Lung microvascular endothelial cell (primary cell): ENCODE measurements at places on chromosomes 3 and 15.

GRCh38 chr15:67481680-67482079 lies 39.3 kb upstream of the C15orf61 start:
- DNase-seq, result no peak

DNA sequence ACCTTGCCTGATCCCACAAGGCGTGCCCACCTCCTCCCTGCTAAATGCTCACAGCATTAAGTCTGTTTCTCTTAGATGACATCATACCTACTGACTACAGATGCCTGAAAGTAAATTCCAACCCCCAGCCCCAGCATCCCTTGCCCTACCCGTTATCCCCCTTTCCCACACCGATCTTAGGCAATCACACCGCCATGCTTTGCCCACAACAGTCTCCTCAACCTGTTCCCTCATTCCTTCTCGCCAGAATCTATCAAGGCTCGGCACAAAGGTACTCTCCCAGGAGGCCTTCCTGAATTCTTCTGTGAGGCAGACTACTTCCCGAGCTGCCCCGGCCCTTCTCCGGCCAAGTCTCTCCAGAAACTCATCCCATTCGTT lies 789 bp upstream of the SEC61A1 start:
- DNase-seq, result no peak

- DNase-seq, result peak; percentile 52
Measured at GRCh38 chr3:45417930-45418847, 29.8 kb downstream of the LARS2 start.

GRCh38 chr3:143902210-143902609 lies 53.9 kb upstream of the SLC9A9 start:
- DNase-seq, result no peak

DNA sequence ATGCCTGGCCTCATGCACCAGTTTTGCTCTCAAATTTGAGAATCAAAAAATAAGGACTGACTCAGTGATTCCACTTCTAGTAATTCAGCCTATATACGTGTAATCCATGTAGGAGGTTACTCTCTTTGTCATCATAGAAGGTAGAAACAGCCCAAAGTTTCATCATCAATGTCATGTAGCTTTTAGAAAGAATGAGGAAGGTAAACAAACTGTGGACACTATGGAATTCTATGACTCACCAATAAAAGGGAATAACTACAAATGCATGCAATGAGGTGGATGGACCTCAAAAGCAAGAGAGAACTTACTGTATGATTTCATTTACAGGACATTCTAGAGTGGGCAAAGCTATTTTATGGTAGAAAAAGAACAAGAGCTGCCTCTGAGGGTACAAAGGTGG lies 93.2 kb upstream of the LRIG1 start:
- no peak for DNase-seq

DNA sequence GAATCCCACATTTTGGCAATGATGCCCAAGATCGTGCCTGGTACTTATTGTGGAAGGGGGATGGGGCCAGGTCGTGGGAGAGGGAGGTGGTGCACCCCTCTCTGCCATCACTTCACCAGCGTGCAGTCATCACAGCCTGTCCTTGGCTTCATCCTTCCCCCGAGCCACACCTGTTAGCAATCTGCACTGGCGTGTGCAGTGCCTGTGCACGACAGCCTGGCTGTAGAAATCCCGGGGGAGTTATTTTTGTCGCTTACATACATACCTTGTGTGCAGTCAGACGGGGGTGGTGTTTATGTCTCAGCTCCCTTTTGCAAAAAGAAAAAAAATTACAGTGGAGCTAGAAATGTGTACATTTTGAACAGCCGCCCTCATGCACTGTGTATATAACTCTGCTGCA lies 216.0 kb downstream of the TLE3 start:
- no peak for DNase-seq

DNA sequence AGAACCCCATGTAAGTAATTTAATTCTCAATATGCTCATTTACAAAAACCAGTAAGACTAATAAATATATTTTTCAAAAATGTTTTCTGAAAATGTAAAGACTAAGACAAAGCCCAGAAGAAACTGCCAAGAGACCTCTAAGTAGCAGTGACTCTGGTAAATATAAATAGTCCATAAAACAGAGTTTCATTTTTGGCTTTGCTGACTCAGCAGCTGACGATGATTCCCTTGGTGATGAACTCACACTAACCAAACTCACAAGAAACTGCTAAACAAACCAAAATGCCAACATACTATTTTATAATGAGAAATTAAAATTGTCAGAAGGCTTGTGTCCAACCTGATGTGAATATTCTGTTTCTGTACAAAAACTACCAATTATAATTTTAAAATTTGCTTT lies 31.5 kb upstream of the IMPG2 start:
- no peak for DNase-seq

DNA sequence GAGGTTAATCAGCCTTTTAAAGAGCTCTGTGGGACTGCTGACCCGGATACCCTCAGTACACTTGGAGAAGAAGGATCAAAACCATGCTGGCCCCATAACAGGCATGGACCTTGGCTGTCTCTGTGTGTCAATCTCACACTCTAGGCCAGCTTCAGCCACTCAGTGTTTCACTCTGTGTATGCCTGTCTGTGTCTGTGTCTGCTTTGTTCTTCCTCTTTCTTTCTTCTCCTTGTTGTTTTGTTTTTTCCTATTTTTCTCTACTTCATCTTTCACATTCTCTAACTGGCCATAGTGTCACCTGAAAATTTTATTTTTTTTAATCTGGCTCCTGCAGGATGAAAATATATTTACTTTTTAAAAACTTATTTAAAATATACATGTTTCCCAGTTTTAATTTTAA lies 51.1 kb downstream of the SERP1 start:
- DNase-seq, result no peak

DNA sequence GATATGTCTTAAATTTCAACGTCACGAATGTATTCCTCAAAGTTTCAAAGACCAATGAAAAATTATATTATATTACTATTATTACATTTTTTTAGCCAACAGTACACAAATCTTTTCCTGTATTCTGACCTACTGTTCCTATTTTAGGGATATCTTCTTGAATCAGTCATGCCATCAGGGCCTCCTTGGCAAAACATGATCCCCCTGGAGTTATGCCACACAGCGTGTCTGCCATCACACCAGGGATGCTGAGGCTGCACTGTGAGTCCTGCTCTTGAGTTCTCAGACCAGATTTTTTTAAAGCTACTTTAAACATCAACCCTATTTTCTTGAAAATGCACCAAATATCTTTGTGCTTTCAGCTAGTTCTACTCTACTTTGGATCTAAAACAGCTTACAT lies 425.9 kb upstream of the ZNF385D start:
- no peak for DNase-seq

GRCh38 chr3:137764563-137765309 lies 621 bp downstream of the SOX14 start:
- DNase-seq, result no peak

DNA sequence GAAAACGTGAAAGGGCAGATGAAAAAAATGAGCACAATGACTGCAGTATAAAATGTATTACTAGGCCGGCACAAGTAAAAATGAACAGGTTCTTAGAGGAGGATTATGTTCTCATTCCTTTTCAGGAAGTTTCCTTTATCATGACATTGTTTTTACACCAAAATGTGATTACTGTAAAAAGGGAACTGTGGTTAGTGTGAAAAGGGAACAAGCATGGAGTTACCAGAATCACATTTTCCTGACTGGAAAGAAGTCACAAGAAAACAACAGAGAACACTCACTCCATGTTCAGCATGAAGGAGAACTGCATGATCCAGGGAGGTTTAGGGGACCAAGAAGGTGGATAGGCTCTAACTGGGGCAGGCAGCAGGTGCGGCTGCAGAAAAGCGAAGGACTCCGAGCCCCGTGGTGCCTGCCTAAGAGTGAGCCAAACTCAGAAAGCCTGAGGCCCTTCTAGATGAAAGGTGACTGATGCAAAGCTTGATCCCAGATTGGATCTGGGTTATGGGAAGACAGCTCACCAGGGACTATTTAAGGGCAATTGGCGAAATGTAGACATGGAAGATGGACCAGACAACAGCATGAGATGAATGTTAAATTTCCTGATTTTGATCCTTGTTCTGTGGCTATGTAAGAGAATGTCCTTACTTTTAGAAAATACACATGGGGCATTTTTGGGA lies 77.3 kb downstream of the CCR1 start:
- DNase-seq, result no peak

DNA sequence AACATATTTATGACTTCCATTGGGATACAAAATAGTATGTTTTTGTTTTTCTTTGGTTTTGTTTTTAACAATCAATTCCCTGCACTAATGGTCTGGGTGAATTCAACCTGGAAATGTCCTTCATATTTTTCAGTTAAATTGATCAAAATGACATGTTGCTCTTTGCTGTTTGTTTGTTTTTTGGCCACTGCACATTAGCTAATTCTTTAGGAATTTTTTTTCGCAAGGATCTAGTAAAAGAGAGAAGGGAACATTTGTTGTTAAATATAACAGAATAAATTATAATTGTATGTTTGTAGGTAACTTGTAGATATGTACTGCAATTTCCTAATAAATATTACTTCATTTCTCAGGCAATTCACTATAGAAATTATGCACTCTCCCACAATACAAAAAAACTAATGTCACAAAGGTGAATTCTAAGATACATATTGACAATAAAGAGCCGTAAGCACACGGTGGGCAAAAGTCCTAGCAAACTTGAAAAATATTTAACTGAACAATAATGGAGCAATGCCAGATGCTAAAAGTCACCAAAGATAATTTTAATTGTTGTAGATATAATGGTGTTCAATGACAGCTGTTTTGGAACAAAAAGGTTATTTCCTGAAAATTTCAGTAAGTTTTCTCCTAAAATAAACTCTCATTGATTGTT lies 21.4 kb upstream of the PPARG start:
- DNase-seq, result peak; percentile 82

DNA sequence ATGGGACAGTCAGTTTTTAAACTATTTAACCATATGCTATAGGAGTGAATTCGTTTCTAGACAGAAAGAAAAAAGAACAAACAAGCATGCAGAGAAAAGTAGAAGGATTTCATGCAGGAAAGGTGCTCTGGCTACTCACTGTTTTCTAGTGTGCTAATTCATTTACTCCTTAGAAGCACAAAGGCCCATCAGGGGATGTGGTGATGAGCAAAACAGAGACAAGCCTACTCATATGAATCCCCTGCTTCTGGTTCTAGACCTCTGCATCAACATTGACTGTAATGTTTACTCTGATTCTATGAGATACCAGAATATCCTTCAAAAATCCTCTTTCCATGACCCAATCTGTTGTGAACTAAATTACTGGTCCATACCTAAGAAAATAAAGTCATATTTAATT lies 801.9 kb downstream of the PLOD2 start:
- no peak for DNase-seq

- DNase-seq, result peak; percentile 15
Measured at GRCh38 chr15:65904301-65904700, 35.0 kb downstream of the RAB11A start.

DNA sequence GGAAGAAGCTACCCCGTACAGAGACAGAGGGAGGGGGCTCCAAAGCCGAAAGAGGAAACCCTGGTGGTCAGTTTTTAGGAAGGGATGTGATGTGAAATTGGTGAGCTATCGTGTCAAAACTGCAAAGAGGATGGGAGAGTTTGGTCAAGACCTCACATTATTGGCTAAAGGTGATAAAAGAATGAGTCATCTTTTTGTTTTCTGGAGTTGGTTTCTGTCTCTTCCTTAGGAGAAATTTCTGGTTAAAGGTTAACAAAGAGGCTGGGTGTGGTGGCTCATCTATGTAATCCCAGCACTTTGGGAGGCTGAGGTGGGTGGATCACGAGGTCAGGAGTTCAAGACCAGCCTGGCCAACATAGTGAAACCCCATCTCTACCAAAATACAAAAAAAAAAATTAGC lies 217.8 kb upstream of the CBLB start:
- DNase-seq, result no peak

DNA sequence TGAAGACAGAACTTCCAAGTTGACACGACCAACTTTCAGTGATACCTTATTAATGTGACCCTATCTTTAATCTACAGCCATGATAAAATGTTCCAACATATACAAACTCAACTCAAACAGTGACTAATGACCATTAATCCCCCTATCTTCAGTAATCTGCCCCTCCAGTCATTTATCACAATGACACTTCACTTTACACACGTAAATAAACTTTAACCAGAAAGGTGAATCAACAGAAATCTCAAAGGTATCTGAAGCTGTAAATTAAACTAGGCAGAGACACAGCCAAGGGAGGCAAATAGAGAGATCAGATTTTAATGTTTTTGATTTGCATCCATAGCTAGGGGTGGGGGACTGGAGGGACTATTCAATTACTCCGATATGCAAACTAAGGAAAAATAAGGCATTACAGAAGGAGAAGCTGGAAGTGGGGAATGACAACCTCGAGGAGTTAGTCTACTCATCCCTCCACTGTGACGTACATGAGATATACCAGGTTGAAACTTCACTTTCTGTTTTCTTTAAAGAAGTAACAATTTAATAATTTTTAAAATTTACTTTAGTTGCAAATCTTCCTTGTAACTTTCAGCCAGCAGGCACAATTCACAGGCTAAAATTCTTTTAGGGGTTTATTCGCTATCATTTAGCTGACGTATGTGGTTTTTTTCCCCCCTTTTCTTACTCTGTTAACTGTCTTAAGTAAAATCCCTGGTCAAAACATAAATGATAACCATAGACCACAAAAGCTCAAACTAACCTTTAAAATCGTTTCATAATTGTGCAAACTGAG lies 751.0 kb downstream of the ROBO1 start:
- DNase-seq, result no peak

- DNase-seq, result no peak
Measured at GRCh38 chr15:86077070-86077469, 2.6 kb upstream of the AGBL1 start.

- no peak for DNase-seq
Measured at GRCh38 chr3:69896095-69896494, 103.4 kb upstream of the SAMMSON start.

GRCh38 chr3:184873141-184873540 lies 61.2 kb downstream of the VPS8 start:
- no peak for DNase-seq
